ENCODE measurements at places on chromosomes 5 and 9.

DNA sequence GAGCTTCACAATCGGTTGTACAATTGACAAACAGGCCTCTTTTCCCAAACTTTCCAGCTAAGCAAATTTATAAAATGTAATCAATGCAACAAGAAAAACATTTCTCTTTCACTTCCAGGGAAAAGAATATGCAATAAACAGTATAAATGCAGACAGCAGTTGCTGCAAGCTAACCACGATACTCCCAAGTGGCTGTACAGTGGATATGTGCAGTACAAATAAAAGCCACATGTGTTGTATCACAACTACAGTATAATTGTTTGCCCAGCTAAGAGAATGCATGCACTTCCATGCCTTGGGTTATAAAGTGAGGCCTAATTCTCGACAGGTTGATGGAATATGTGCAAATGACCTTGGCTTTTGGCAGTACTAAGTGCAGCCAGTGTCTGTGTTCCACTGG lies 16.7 kb upstream of the PDCL start:
- no peak for DNase-seq

DNA sequence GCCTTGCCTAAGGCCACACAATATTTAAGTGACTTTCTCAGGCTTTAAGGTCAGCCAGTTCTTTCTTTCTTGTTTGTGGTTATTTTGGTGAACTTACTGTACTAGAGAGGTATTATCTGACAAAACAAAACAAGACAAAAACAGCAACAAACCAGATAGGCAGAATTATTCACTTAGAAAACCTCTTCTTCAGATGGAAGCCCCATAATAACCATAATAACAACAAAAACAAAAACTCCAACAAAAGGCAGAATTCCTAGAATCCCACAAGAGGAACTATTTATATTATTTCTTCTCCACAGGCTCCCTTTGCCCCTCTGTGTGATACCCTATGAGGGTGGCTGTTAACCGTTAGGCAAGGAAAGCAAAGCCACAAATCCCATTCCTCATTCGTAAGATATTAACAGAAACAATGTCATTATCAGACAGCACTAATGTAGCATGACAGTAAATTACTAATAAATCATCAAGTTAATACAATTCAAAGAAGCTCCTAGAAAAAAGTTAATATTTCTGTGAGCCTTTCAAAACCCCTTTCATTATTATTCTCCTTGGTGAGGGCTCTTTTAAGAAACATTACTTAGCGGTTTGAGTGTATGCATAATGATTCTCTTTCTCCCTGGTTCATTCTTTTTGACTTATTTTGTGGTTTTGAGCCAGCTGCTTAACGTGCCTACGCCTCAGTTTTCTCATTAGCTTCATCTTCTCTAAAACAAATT lies 274.9 kb downstream of the EFNA5 start:
- no peak for DNase-seq

GRCh38 chr9:124452326-124452725 lies 2.1 kb downstream of the ADGRD2 start:
- DNase-seq: no peak

DNA sequence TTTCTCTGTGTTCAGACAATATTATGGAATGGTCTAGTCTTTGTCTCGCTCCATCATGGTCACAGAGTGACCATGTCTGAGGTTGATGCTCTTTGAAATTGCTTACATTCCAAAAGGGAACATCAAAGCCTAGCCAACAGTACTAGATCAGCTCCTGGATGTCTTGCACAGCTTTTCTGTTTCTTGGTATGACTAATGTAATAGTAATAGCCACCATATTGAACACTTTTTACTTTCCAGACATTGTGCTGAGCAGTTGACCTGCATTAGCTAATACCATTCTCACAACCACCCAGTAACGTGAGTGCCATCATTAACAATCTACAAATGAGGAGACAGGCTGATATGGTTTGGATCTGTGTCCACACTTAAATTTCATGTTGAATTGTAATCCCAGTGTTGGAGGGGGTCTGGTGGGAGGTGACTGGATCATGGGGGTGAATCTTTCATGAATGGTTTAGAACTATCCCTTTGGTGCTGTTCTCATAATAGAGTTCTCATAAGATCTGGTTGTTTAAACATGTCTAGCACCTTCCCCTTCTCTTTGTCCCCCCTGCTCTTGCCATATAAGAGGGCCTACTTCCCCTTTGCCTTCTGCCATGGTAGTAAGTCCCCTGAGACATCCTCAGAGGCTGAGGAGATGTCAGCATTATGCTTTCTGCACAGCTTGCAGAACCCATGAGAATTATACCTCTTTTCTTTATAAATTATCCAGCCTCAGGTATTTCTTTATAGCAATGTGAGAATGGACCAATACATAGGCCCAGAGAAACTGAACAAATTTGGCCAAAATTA lies 577.5 kb upstream of the CLINT1 start:
- no peak for DNase-seq

GRCh38 chr5:31921852-31922305 lies 252.2 kb downstream of the GOLPH3 start:
- DNase-seq: no peak
